ENCODE measurements at places on chromosomes 16 and 17.

GRCh38 chr16:85749771-85750145 is 1.1 kb downstream of the C16orf74 start:
- no peak for DNase-seq

DNA sequence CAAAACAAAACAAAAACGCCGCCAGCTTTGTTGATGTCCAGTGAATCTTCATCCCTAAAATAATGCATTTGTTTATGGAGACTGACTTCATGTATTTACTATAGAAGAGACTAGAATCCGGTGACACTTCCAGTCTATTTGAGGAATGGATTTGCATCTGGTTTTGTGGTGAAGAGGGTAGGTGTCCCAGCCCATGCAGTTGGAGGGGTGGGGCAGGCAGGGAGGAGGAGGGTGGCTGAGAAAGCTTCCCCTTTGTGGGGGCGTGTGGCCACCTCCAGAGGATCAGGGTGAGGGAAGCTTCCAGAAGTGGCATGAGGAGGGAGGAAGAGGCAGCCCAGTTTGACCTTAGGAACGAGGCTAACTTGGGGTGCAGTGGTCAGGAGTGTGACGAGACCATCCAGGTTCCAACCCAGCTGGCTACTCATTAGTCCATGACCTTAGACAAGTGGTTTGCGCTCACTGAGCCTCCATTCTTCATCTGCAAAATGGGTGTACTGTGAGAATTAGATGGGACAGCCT is 69.5 kb downstream of the CMIP start:
- no peak for DNase-seq

DNA sequence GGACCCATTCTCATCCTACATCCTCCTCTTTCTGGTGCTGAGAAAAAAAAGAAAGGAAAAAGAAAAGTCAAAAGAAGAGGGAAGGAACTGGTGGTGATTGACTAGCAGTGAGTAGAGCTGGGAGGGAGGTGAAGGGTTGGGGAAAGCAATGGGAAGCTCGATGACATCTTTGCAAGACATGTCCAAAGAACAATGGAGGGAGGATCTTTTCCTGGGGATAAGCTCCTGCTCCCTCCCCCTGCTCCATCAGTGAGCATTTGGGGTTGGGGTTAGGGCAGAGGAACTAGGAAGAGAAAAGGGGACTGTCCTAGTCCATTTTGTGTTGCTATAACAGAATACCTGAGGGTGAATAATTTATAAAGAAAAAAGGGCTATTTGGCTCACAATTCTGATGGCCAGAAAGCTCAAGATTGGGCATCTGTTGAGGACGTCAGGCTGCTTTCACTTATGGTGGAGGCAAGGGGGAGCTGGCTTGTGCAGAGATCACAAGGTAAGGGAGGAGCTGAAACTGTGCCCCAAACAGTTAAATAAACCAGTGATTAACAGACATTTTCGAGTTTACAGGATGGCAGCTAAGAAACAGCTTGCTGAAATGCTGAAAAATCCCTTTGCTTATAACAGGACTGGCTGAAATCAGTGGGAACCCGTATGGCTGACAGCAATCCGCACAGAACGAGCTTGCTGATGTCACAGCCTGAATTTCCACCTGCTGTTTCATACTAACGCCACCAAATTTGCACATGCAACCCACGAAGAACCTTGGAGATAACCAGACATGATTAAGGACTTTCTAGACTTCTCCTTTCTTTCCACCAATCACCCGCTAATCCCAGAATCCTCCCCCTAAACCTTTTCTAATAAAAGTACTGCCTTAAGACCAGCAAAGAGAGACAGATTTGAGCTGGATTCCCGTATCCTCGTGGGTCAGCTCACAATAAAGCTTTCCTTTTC is 1.6 kb upstream of the ODF4 start:
- DNase-seq = no peak

GRCh38 chr17:11035681-11036080 is 197.8 kb upstream of the PIRT start:
- DNase-seq = no peak

GRCh38 chr16:74070237-74070636 is 226.4 kb upstream of the PSMD7 start:
- no peak for DNase-seq

DNA sequence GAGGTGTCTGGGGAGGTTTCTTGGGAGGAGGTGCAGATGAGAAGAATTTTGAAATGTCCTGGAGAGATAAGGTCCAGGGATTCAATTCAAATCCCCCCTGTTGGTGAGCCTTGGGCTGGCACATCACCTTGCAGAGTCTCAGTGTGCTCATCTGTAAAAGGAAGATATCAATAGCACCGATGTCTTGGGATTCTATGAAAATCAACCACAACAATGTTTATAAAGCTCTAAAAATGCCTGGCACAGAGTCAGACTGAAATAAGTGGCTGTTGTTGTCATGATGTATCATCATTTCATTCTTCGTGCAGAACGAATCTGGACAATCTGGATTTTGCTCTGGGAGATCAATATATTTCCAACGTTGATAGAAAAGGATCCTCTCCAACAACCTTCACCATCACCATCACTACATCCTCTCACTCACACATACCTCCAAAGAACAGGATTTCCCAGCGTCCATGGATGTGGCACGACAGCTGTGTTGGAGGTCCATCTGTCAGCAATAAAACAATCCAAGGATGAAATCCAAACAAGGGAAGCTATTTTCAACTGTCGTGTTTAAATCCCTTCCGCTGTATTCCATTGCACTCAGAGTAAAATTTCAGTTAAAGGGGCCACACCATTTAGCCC is 393.7 kb upstream of the DYNLRB2 start:
- DNase-seq = no peak

DNA sequence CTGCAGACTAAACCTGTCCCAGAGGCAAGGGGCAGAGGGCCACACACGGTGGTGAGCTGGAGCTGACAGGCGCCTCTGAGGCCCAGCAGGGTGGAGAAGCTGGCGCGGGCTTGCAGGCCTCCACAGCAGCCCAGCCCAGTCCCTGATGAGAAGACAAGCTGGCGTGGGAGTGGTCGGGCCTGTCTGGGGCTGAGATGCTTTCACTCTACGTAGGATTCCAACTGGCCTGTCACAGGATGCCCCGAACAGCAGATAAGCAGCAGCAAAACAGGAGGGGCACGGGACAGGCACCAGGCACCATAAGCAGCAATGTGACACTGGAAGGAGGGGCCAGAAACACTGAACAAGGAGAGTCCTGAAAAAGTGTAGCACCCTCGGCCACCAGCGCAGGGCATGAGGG is 40.1 kb downstream of the PEMT start:
- DNase-seq = peak; percentile 84

DNA sequence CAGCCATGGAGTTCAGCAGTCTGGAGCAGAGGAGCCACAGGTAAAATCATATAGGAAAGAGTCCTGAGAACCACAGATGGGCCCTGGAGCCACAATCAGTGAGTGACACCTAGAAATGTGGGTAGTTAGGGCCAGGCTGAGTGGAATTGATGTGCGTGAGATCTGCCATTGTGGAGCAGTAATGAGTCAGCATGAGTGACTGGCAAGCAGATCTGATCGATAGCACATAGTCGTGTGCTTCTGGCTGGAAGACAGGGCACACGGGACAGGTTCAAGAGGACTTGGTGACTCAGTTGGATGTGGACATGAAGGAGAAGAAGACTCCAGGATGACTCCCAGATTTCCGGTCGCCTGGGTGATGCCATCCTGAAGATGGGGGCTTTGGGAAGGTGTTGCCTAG is 12.3 kb downstream of the ADORA2B start:
- DNase-seq = no peak

DNA sequence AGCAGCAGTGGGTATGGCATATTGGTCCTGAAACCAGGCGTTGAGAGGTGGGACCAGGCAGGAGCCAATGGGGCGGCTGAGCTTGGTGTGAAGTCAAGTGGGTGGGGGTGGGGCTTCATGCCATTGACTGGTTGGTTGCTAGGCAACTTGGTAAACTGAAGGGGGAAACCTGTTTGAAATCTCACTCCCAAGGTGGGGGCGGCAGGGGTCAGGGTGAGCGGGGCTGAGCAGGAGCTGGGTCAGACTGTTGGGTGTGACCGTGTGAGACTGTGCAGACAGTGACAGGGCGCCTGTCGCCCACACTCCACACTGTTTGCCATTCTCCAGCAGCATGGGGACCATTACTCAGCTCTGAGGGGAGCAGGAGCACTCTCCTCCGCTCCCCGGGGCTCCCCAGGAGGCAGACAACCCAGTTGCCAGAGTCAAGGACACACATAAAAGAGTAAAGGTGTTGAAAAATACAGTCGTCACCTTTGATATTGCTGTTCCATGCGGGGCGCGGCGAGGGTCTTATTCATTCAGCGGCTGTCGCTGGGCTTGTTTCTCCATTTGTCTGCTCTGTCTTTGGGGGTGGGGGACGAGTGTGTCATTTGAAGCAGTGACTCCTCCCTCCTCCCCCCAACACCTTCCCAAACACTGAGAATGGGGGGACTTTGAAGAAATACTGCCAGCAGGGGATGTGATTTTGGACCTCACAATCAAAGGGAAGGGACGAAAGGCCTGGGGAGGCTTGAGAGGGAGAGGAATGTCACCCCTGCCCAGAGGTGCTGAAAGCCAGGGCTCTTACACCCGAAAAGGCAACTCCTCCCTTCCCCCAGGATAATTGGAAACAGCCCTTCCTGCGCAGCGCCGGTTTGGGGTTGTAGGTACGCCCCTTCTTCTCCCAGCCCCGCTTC is 1.2 kb upstream of the EFNB3 start:
- no peak for DNase-seq

DNA sequence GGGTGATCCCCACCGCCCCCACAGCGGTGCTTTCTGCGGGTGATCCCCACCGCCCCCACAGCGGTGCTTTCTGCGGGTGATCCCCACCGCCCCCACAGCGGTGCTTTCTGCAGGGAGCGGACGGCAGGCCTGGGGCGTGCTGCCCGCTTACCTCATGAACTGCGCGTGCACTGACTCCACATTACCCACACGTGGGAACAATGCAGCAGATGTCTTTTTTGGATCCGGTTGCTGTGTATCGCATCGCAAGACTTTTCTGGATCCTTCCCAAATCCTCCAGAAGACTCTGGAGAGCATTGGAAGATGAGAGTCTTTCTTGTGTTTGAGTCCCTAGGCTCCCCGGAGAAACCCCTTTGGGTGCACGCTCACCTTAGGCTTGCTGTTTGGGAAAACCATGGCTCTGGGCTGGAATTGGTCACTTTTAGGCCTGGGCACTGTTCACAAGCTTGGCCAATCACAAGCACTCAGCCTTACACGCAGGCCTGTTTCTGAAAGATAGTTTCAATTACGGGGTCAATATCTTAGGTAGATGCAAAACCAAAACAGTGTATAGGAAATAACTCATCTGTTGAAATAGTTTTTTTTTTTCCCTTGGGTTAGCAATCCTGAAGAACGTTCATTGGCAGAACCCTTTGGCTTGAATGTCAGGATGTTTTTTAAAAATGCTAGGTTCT is 201.8 kb downstream of the RPTOR start:
- no peak for DNase-seq

- DNase-seq = no peak
Observed at GRCh38 chr17:82884341-82884969, 44.6 kb upstream of the ZNF750 start.

GRCh38 chr17:47989700-47990099 is 18.8 kb downstream of the CDK5RAP3 start:
- no peak for DNase-seq

DNA sequence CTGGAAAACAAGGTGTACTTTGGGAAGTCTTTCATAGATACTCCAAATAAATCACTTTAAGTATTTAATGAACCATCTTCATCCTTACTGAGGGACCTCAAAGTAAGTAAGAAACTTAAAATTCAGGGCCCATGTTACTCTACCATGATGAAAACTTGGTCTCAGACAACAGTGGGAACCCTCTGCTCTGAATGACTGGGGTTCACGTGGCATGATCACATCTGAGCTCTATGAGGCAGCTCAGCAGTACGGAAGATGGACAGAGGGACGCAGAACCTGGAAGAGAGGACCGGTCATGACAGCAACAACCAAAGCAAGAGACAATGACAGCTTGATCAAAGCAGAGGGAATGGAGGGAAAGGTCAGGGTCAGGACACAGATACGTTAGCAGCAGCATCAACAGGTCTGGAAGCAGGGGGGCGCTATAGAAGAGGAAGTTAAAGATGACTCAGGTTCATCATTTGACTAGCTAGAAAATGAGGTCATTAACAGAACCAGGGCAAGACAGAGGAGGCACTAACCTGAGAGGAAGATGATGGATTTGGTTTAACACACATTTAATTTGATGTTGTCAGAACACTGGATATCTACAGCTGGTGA is 9.5 kb downstream of the XPO6 start:
- DNase-seq = no peak

DNA sequence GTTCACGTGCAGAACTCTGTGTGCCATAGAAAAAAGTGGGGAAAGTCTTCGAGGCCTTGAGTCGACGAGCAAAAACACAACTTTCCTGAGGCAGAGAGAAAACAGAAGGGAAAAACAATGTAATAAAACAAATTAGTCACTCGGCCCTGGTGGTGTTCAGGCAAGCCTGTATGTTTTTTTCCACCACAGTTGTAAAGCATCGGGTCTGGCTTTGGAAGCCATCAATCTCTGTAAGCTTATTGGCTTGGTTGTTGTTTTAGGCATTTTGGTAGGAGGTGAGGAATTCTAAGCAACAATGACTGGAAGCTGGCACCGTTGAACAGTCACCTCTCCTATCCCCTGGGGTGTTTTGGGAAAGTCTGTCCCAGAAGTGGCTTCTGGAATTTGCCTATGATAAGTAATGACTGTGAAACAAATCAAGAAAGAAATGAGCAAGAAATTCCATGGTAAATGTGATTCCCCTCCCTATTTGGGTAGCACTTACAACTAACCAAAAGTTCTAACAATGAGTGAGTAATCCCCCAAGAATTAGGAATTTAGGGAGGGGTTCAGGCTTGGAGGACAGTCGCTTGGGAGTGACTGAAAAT is 2.8 kb downstream of the CDH13 start:
- no peak for DNase-seq

DNA sequence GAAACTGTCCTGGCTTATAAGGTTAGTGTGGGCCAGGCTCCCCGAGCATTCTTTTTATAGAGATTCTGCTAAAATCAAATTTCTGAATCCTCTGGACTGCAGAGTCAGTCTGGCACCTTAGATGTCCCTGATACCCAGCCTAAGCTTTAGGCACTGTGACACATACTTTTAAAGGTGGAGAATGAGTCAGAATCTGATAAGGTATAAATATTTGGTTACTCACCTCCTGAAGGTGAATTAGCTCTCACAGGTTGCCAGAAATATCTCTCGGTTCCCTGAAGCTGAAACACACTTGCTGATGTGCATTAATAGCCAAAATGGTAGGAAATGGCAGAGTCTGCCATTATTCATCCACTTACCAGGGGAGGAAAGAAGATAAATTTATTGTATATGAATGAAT is 446.9 kb downstream of the UTP18 start:
- DNase-seq = no peak

DNA sequence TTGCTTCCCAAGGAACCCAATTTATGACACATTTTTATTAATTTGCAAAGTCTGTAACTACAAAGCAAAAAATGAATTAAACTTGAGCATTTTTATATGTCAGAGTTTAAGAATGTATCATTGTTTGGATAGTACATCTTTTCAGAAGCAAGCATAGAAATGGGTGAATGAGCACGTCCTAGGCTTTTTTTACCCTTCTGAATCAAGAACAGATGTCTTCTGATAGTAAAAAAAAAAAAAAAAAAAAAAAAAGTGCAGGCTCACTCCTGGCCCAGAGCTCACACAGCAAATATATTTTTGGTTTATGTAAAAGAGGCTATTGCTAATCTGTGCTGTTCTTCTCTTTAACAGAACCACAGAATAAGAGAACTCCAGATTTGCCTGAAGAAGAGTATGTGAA is 6.3 kb downstream of the TERF2IP start:
- no peak for DNase-seq

All from Right ventricle myocardium inferior (tissue), 1 donor.